ENCODE measurements at places on chromosomes 7 and 10.

- DNase-seq = no peak
Observed at GRCh38 chr10:36148207-36148606, 506.1 kb upstream of the FZD8 start.

DNA sequence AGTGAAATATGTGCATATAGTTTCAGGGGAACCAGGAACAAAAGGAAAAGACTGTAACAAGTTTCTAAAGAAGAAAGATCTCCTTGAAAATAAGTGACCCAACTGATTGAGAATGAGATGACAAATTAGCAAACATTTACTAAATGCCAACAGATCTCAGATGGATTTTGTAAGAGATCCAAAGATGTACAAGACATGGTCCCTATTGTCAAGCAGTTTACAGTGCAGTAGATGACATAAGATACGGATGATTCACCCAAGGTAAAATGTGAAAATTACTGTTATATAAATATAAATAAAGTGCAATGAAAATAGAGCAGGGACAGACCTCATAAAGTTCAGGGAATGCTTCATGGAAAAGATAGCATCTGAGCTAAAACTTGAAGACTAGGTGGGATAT, 121.5 kb upstream of the FZD1 start:
- DNase-seq = no peak

- no peak for DNase-seq
Observed at GRCh38 chr7:99000196-99000903, 122.0 kb downstream of the TRRAP start.

DNA sequence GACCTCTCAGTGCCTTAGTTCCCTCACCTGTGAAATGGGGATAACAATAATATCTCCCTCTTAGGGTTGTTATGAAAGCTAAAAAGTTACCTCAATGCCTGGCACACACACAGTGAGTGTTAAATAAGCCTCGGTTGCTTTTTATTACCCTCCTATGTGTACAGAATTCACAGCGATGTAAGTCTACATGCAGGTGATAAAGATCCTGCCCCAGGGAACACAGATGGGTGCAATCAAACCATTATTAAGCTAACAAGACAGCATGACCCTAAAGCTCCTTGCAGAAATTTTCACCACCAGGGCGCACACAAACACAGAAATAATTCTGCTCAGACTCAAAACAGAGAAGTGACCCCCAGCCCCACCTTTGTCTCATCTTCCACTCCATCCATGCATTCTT, 261.9 kb downstream of the SNX10 start:
- DNase-seq = no peak

GRCh38 chr10:31166606-31167005, 134.9 kb upstream of the ZNF438 start:
- no peak for DNase-seq

DNA sequence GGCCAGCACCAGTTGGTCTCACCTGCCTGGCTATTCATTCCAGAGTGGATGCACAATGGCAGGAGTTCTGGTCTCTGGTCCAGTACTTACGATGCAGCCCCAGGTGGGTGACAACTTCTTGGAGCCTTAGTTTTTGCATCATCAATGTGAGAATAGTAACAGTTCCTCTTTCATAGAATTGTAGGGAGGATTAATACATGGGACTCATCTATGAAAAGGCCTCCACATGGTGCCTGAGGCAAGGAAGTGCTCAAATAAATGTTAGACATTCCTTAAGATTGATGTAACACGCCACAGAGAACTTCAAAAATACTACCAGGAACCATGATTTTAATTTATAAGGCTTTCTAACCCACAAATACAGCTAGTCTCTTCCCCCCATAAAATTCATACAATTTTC, 120.1 kb upstream of the CHST15 start:
- no peak for DNase-seq

DNA sequence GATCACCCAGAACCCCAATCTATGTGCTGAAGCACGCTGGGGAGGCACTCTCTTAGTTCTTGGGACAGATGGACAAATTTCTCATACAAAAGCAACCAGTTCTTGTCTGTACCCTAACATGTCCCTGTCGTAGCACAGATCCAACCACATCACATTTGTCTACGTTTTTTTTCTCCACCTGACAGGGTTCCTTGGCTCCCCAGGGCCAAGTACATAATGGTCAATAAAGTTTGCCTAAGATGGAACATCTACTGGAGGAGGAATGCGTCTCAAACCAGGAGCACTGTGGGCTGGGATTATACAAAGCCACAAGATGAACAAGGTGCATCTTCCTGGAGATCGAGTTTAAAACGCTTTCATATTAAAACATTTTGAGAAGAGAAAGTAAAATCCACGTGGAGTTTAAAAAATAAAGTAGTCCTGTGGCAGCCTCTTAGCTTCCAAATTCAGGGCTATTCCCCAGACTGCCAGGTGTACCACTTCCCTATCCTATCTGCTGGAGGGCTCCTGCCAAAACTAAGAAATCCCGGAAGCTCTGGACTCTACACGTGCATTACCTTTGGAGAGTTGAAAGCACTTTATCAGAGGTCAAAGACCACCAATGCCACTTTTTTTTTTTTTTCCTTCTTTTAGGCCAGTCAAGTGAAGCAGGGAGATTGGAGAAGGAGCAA, 1.4 kb downstream of the TMEM243 start:
- no peak for DNase-seq

DNA sequence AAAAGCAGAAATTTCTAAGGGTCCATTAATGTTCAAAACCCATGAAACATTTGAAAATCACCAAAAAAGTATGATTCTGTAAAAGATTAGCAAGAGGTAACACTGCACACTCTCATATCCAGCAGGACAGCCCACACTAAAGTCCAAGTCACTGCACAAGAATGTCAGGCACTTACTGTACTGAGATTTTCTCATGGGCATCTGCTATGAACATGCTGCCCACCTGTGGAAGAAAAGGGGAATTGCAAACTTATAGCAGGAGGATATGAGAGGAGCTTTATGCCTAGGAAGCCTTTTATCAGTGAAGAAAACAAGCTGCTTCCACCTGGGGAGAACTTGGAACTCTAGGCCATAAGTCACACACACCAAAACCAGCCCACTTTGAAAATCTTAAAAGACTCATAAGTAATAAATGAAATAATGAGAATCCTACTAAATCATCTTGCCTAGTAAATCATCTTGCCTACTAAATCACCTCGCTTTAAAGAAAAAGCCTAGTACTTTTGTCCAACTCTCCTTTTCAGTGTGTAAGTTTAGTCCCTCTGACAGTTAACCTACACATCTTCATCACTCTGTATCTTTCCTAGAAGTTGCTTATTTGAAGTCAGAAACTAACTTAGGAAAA, 46.1 kb downstream of the ARMH3 start:
- DNase-seq = peak; percentile 94

DNA sequence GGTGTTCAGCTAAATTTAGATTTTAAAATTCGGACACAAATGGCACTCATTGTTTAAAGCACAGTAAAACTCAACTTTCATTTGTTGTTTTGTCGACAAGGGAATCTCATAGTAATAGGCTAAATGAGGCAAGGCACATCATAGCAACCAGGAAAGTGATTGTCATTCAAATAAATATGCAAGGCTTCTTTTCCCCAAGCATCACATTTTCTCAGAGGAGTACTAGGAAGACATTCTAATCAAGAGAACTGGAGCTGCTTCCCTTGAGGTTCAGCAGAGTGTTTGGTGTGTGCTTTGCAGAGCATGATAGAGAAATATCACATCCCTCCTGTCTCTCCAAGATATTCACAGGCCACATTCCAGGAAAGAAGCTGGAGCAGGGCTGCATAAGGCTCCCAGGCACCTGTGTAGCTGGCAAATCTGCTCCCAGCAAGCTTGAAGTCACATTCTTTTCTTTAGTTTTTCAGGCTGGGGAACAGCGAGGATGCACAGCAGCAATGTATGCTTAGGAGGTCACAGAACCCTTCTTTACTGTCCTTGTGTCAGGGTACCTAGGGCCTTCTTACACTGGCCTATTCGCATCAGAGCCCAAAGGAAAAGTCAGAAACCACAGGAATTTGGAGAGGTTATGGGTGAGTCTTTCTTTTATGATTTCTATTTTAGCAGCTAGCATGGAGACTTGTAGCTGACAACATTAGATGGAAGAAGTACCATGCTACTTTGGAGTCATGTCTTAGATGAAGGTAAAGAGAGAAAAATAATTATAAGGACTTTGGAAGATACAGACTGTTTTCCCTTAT, 95.9 kb upstream of the HDAC9 start:
- no peak for DNase-seq

DNA sequence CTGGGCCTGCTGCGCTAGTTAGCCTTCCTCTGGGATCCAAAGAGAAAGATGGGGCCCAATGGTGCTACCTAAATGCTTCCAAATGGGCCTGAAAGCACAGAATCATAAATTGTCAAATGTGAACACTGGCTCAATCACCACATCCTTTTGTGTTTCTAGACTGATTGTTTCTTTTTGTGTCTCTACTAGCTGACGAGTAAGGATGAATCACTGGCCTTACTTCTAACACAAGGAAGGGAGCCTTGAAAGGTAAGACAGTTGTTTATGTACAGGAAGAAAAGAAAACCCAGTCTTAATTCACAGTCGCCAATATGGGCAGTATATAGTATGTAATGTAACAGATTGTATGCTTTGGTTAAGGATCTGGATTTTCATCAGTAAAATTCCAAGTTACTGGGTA, 89.5 kb downstream of the ZNF92 start:
- no peak for DNase-seq

- peak; percentile 15 for DNase-seq
Observed at GRCh38 chr10:11381023-11381422, 230.4 kb downstream of the USP6NL start.

GRCh38 chr10:14409247-14409646, 78.5 kb upstream of the FRMD4A start:
- DNase-seq = no peak

GRCh38 chr7:71343039-71343438, 211.1 kb downstream of the GALNT17 start:
- no peak for DNase-seq

GRCh38 chr7:54546081-54546985, 4.2 kb downstream of the VSTM2A start:
- DNase-seq = no peak

DNA sequence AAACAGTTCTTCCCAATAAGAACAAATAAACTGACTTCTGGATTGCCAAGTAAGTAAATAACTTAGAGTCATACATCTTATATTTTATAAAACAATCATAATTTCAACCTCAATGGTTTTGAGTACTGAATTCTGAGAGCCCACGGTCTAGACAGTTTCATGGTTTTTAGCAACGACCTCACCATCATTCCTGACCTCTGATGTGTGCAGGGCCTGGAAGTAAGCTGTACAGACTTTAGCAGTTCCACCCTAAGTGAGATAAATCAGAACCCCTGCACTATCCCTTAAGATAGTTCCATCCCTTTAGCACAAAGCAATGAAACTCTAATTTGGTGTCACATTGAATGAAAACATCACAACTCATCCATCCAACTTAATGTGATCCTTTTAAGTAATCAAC, 86.0 kb downstream of the NEBL start:
- peak; percentile 19 for DNase-seq

DNA sequence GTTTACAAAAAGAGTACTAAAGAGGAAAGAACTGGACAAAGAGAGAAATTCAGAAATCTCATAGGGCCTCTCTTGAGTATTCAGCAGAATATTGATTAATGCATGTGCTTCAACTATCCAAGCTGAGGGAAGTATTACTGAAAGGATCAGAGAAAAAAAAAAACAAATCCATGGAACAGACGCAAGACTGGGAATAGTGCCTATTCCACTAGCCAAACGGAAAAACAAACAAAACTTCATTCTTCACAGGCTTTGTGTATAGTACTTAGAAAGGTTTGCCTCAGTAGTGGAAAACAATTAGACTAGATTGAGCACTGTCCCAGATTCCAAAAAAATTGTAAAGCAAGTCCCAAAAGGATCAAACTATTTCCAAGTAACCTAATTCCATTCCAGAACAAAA, 106.2 kb downstream of the TFEC start:
- DNase-seq = peak; percentile 11

DNA sequence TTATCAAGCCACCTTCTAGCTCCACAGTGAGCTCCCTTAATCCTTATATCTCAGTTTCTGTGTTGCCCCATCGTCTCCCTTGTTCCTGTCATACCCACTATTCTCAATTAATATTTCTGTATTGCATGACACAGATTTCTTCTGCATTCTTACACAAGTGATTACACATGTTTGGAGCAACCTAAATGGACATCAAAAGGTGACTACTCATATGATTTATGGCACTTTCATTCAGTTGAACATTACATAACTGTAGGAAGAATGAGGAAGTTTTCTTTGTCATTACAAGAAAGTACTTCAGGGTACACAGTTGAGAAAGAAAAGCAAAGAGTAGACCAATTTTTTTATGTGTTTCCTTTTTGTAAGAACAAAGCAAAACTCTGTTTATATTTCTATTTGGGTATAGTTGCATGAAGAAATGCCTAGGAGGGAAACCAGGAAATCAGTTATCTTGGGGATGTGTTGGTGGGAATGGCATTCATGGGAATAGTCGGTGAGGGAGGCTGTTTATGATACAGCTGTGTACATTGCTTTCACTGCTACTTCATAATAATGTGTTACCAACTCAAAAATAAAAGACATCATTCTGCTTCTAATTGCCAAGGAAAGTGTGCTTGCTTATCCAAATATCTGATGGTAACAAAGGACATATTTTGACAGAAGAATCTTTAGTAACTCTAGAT, 23.6 kb upstream of the PRSS37 start:
- no peak for DNase-seq

GRCh38 chr7:151091431-151091830, 5.2 kb downstream of the AGAP3 start:
- DNase-seq = no peak

Measured in fibroblast of lung (primary cell).